ENCODE measurements at places on chromosomes 12 and 14.
A peak's percentile ranks its signal among the peaks of the same experiment; 100 is the strongest.

DNA sequence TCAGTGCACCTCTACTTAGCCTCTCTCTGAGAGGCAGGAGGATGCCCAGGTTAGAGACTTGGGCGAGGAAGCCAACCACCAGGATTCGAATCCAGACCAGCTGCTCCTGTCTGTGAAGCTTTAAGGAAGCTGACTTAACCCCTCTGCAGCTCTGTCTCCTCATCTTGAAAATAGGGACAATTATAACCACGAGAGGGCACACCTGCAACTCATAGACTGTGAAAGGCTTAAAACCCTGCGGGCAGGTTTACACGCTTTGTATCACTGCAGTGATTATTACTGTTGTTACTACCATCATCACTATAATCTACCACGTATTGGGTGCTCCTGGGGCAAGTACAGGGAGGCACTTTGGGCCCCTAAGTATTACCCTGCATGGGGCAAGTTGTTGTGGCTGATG, 379.8 kb downstream of the VRK1 start:
- no peak for DNase-seq

DNA sequence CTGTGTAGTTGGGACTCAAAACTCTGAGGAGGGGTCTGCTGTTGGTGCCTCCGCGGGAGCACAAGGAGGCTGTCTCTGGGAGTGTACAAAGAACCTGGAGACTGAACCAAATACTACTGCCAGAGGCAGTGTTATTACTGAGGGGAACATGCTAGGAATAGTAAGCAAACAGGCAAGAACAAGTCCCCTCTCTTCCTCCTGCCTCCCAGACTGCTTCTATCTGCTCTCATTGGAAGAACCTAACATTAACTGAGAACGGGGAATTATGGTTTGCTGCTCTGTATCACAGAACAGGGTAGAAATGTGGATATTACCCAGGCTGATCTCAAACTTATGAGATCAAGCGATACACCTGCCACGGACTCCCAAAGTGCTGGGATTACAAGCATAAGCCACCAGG, 4.5 kb upstream of the KMT5A start:
- no peak for DNase-seq

GRCh38 chr14:103280278-103280928, 53.6 kb upstream of the EIF5 start:
- DNase-seq = no peak

DNA sequence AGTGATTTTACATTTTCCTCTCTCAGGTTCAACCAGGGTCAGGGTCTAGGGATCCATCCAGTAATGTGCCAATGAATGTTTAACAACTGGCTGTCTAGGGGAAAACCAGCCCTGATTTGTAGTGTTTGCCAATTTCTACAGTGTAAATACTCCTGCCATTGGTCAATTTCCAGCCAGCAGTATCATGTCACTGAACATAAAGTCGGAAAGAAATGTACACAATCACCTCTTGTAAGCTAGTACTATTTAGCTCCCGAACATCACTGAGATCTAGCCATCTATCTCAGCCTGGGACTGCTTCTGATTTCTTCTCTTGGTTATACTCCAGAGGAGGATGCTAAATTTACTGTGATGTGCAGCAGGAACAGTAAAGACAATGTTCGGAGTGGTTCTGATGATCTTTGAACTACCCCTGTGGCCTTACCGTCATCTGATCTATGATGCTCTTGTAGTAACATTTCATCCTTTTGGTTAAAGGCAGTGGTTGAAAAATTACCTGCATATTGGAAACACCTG, 36.7 kb upstream of the EGLN3 start:
- no peak for DNase-seq

- no peak for DNase-seq
Observed at GRCh38 chr12:13587721-13588390, 391.3 kb downstream of the EMP1 start.

- DNase-seq = no peak
Observed at GRCh38 chr14:34007902-34008301, 57.0 kb upstream of the EGLN3 start.

DNA sequence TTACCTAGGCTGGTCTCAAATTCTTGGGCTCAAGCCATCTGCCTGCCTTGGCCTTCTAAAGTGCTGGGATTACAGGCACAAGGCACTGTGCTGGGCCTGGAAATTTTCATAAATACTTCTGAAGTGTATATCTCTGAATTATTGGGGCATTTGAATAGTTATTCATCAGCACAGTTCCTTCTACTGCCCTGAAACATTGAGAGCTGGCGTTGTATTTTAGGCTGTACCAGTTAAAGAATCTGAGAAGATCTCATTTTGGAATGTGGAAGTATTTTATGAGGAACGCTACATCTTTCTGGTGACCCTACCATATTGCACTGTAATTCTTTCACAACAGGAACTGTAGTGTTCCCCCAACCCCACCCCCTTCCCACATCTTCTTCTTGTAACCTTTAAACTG, 349.0 kb upstream of the RGS6 start:
- no peak for DNase-seq

GRCh38 chr12:9064201-9064814, 51.4 kb downstream of the A2M start:
- peak; percentile 38 for DNase-seq

DNA sequence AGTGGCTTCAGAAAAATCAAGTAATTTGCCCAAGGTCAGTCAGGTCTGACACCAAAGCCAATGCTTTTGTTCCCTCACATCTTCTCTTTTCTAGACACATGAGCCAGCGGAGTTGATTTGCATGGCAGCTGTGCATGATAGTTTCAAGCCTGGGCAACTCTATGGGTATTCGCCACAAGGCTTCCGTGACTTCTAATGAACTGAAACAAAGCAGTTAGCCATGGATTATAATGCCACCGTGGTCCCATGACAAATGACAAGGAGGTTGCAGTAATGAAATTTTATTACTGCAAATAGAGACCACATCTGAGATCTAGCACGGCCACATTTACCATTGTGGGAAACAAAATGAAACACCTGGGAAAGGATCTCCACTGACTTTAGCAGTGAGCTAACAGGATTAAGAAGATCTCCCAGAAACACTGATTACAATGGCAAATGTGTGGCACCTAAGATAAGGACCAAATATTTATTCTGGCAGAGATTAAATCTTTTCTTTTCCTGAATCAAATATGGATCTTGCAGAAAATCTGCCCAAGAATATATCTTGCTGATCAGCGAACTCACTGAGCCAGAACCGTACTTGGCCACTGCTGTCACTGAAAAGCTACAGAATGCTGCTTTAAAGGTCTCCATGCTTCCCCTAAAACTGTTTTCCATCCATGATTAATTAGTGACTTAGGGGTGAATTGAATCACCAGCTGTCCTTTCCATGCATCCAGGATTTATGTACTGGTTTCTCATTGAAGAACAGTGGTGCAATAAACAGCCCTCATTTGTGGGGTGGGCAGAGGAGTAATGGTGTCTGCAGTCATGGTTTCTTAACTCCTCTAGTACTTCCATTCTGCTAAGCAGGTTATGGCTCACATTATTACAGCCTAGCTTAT, 551.0 kb downstream of the DIO2 start:
- no peak for DNase-seq

Data from stimulated activated CD4-positive, alpha-beta T cell treated with anti-CD3 and anti-CD28 coated beads, Interleukin-4, amount 100 ng/mL, for 48 hours (primary cell).